ENCODE measurements at places on chromosomes 2 and 18.

DNA sequence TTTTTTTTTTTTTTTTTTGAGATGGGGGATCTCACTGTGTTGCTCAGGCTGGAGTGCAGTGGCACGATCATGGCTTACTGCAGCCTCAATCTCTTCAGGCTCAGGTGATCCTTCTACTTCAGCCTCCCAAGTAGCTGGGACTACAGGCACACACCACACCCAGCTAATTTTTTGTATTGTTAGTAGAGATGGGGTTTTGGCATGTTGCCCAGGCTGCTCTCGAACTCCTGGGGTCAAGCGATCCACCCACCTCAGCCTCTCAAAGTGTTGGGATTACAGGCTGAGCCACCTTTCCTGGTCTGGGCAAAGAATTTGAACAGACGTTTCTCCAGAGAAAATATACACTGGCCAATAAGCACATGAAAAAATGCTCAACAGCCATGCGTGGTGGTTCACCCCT is 2.9 kb upstream of the SNRNP200 start:
- DNase-seq, result no peak

GRCh38 chr2:173652767-173653431 is 298.2 kb downstream of the CDCA7 start:
- peak; percentile 91 for DNase-seq

DNA sequence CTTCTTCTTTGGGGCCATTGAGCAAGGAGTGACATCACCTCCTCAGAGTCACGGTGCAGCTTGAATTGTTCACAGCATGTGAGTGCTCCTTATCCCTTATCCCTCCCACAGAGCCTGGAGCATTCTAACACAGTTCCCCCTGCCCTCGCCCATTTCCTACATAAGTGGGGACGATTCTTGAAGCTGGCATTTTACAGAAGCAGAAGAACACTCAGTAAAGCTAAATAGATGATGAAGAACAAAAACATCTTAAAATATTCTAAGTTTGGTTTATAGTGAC is 135.8 kb upstream of the APCDD1 start:
- no peak for DNase-seq

GRCh38 chr2:47664817-47665216 is 118.1 kb upstream of the MSH6 start:
- no peak for DNase-seq

DNA sequence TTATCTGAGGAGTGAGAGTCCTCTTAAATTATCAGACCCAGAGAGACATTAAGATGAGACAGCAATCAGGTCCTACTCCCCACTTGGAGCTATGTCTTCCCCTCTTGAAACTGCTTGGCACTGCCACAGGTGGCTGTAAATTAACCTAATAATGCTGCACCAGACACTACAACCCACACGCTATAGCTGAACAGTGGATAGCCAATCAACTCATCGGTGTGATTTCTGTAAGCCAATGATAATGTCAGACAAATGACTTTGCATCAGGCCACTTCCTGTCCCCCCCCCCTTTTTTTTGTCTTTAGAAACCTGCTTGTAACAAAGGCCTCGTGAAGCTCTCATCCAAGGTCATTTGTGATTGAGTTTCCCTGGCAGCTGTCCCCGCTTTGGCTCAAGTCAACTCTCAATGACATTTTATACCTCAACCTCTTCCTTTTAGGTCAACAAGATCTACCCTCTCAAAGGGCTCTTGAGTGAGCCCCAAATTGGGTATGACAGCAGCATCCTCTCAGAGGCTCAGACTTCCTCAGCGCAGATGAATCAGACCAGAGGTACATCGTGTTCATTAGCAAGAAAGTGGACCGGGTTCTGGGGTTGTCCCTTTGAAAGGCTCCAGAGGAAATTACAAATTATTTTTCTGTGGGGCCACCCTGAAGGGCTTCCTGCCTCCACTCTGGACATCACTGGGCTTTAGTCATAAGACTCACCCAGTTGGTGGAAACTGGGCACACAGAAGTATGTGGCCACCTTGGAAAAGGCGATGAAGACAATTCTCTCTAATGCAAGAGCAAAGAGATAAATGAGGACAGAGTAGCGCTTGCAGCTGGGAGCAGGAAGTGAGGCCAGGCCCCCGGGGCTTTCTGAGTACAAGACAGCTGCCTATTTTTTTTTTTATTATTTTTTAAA is 73.6 kb downstream of the COPS8 start:
- no peak for DNase-seq

DNA sequence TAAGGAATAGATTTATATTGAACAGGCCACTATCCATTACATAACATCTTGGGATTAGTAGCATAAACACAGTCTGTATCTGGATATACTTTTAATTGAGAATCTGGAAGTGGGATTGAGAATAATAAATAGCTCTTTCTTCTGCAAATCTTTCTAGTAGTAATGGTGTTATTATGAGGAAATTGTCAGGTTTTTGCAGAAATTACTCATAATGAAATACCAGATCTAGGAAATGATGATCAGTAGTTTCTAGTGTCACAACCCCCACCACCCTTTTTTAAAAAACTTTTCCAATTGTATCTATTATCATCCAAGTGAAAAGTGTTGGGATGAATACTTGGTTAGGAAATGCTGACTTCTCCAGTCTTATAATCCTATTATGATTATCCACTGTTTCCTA is 18.7 kb downstream of the NBEAL1 start:
- DNase-seq, result no peak

DNA sequence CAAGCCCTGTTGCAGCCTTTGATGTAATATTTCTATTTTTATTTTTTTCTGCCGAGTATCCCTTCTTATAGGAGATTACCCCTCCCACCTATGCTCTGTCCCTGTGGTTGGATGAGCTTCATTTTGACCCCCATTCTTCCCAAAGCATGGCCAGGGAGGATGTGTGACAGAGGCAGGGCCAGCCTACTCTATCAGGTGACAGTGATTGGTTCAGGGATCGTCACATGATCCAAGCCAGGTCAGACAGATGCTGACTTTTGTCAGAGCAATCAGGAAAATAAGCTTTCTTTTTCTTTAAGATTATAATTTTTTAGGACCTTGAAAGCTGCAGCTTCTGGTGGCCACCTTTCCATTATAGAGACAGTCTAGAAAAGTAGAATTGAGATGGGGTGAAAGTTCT is 314.3 kb downstream of the NUP35 start:
- no peak for DNase-seq

DNA sequence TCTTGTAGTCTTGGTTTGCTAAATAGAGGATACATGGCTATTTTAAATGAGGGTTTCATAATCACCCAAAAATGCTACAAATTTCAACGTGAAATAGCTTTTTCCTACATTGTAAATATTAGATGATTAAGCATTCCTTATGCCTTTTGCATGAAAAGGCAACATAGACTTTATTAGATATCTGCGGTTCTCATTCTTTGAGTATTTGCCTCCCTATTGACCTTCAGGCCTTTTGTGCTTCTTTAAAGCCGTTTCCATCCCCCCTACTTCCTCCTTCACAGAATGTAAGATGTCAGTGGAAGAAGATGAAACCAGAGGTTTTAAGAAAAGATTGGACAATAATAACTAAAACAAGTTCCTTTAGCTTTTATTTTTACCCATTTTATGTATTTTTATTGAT is 144.1 kb downstream of the UBE2E3 start:
- no peak for DNase-seq

GRCh38 chr18:79476918-79477571 is 81.3 kb downstream of the NFATC1 start:
- DNase-seq, result no peak

- no peak for DNase-seq
Observed at GRCh38 chr2:220509096-220509757, 881.8 kb downstream of the SLC4A3 start.

DNA sequence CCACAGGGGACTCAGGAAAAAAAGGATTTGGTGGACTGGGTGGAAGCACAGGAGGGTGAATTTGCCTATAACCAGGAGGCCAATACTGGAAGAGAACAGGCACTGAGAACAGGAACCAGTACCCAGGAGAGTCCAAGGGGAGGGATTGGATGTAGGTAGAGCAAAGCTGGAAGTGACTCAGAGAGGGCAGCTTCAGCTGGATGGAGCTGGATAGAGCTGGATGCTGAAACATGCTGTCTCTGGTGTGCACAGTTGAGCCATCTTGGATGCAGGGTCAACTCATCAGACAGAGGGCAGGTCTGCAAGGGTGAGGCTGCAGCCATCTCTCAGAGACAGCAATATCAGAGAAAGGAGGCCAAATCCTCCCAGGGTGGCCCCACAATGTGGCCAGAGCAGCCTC is 134.0 kb downstream of the GALNT14 start:
- no peak for DNase-seq

DNA sequence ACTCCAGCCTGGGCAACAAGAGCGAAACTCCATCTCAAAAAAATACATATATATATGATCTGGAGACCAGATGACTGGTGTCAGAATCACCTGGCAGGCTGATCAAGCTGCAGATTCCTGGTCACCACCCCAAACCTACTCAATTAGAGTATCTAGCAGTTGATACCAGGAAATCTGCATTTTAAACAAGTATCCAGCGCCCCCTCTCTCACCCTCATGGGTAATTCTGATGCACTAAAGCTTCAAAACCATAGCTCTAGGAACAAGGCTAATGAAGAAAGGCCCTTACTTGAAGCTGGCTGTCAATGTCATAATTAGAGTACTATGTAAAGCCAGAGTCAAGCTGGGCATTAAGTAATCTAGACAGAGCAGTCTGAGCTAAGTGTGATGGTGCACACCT is 25.0 kb upstream of the PCBP1 start:
- DNase-seq, result no peak

DNA sequence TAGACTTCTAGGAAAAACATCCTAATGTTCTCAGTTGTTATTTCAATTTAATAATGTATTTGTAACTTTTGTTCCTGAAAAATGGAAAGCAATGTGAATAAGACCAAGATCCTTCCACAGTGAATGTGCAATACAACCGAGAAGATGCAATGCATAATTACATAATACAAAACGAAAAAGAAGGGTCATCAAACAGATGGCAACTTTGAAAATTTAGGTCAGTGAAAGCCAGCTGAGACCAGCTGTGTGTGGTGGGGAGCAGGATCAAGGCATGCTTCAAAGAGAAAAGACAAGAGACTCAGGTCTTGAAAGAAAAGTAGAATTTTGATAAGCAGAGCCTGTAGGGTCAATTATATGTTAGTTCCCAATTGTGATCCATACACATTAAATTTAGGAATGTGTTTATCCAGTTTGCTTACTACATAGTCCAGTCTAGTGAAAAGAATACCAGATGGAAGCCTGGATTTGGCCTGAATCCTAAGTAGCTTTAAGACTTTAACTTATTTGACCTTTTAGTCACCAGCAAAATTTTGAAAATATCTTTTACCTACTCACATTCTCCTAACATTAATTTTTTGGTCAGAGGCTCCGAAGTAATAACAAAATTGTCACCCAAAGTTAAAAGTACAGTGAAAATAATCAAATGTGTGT is 93.7 kb downstream of the COBLL1 start:
- no peak for DNase-seq

DNA sequence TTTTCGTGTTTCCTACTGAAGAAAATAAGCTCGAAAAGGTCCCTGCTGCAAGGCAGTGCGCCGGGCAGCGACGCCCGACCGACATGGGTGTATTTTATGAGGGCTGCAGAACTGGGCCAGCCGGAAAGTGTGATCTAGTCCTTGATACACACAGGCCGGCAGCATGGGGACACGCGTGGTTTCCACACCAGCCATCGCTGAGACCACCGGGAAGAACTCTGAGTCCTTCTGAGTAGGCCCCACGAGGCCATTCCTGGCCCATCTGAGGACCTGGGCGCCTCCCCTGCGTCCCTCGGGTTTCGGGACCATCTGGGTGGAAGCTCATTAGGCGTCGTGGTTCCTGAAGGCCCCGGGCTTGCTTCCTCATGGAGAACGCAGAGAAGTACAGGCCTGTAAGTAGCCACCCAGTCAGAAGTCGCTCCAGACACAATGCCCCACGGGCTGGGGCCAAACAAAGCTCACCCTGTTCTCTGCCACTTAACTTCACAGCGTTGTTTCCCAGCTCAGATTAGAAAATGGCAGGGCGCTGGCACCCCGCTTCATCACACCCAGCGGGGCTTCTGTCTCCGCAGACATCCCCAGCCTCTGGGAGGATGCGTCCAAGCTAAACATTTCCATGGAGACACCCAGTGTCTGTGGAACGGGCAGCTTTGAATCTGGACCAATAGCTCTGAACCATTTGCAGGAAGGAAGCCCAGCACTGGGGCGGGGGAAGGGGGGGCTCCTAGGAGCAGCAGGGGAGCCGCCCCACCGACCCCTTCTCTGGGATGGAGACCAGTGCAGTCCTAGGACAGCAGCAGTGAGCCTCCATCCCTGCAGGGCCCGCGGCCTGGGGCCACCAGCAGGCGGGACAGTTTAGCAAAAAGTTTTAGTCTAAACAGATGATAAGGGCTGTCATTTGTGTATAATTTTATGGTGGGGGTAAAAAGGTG is 2.4 kb downstream of the NFATC1 start:
- DNase-seq, result no peak

- DNase-seq, result peak; percentile 82
Observed at GRCh38 chr2:207133820-207134519, 31.8 kb downstream of the KLF7 start.

- DNase-seq, result no peak
Observed at GRCh38 chr2:74556159-74556558, 1.6 kb downstream of the DOK1 start.

- DNase-seq, result no peak
Observed at GRCh38 chr2:170943596-170943995, 14.5 kb downstream of the GORASP2 start.

DNA sequence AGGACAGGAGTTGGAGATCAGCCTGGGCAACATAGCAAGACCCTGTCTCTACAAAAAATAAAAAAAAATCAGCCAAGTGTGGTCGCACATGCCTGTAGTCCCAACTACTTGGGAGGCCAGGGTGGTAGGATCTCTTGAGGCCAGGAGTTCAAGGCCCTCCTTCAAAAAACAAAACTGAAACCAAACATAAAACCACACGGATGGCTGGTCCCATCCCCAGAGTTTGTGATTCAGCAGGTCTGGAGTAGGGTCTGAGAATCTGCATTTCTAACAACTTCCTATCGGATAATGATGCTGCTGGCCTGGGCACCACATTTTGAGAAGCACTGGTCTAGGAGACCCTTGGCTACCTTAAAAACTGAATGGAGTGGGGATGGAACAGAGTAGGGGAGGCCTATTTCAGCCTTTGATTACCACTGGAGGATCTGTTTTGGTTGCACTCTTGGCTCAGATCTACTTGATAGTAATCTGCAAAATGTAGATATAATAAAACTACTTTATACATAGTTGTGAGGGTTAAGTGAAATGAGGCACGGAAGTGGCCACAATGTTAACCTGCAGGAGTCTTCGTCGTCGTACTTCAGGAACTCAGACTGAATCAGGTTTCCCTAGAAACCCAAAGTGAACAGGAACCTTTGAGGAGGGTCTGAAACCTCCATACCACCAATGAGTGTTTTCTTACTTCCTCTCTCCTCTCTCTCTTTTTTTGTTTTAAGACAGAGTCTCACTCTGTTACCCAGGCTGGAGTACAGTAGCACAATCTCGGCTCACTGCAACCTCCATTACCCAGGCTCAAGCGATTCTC is 25.5 kb upstream of the NFE2L2 start:
- DNase-seq, result no peak

DNA sequence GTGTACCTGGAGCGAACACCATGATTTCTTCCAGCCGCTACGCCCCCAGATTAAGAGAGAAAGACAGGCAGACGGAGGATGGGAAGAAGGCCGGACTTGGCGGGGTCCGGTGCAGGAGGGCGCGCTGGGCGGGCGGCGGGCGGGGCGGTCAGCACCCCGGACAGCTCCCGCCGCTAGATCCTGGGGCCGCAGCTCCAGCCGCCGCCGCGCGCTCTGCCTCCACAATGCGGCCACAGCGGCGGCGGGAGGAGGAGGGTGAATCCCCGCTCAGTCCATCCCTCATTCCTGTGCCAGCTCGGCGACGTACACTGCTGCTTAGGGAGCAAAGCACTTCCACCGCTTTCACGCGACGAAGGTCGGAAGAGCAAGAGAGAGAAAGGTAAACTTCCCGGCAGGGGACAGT is at the start of gene AKAIN1:
Gene AKAIN1, minus strand, starts transcription at position 226 of the 403 bp plus-strand sequence. Its CDS starts 204 bp downstream, at position 22.
- no peak for DNase-seq

All from BJ (cell line).